ENCODE measurements at places on chromosomes 7 and 10.

GRCh38 chr7:144525956-144526355, 122.5 kb upstream of the NOBOX start:
- no peak for DNase-seq

DNA sequence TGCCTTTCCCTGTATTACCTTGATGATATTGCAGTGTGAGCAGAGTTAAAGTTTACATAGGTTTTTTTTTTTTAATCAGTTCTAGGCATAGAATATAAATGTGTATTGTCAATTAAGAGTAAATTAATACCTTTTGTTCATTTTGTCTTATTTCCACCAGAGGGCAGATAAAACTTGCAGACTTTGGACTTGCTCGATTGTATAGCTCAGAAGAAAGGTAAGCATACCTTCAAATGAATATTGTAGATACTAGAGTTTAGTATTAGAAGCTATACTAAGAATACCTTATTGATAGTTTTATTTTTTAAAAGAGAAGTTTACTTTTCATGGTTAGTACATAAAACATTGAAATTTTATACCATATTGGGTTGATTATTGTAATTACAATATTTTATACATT, 86.8 kb downstream of the MPLKIP start:
- no peak for DNase-seq

DNA sequence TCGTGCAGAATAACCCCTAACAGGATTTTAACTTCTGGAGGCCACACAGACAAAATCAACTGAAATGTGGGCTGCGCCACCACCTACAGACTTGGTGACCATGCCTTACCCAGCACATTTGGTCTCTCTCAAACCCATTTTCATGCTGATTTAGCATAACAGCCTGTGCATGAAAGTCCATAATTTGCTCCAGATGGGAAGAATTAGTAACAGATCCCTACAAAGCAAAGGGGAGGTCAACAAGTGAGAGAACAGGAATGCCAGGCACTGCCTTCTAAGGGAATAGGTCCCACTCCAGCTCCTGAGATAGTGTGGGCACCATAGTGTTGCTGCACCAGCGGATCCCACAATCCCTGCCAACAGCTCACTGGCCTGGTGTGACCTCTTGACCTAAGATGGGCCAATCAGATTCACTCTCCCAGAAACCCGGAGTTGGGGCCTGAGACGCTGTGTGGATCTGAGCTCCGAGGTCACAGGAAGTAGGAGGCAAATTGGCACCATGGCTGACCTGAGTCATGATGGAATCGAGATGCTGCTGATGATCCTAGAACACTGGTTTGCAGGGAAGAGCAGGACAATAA, 32.4 kb downstream of the SLIT1 start:
- no peak for DNase-seq

GRCh38 chr7:128939075-128939860, 1.5 kb downstream of the IRF5 start:
- DNase-seq, result no peak

DNA sequence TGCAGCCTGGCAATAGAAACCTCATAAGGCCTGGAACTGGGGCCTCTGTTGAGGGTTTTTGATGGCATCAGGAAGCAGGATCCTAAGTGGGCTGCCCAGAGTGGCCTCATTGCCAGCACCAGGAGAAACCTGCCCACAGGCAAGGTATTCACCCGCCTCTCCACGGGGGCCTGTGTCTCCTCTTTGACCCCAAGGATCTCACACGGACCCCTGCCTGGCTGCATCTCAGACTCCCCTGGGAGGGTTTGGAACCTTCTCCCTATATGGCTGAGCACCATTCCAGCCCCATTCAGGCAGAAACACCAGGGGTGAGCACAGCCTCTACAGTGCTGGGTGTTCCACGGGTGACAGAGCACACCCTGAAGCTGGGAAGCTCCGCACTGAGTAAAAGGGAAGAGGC, 14.6 kb upstream of the C10orf71 start:
- DNase-seq, result no peak

DNA sequence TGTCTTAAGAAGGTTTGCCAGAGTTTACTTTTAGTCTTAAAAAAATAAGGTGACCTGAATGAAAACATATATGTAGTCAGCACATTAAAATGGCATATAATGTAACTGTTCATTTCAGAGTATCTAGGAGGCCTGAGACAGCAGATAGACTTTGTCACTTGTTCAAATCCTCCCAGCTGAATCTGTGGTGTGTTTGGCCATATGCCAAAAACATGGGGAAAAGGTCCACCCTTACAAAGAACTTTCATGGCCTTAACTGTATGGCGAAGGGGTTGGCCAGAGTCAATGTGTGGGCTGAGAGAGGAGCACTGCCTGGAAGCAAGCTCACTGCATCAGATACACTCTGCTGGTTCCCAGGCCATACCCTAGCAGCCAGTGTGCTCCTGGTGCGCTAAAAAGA, 113.7 kb downstream of the ALOX5 start:
- DNase-seq, result no peak

DNA sequence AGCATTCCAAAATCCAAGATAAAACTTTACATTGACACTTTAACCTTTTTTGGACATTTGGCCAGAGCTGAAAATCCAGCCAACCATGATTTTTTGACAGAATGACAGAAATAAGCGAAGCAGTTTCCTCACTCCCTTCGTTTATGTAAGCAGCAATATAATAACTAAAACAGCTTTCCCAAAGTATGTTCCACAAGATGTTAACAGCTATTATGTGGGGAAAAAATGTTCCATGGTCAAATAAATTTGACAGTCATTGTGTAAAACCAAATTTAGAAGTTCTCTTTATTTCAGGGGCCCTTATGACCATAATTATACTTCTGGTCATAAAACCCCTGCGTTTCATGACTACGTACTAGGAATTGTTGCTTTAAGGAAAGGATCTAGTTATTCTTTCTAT, 416.5 kb downstream of the MAGI2 start:
- DNase-seq, result no peak

- peak; percentile 36 for DNase-seq
These were observed 16.8 kb downstream of the TRIM8 start for GRCh38 chr10:102660888-102661657.

GRCh38 chr7:16046041-16046440, 359.6 kb upstream of the MEOX2 start:
- no peak for DNase-seq

DNA sequence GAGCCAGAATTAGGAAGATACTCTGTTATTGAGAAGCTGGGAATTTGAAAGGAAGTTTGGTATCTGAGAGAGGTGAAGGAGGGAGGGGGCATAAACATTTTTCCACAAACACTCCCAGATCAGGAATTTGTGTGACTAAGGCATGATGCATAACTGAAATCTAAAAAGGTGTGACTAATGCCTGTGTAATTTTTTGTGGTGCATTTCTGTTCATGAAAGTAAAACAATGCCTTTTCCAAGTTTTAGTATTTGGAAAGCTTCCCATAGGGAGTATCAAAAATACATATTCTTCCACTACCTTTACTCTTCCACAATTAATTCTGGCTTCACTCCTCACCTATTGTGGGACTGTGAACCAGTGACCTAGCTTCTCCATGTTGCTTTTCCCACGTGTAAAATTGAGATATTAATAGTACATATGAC, 56.4 kb upstream of the CAV2 start:
- DNase-seq, result no peak

- no peak for DNase-seq
These were observed 181.2 kb downstream of the EVX1 start for GRCh38 chr7:27423821-27424220.

DNA sequence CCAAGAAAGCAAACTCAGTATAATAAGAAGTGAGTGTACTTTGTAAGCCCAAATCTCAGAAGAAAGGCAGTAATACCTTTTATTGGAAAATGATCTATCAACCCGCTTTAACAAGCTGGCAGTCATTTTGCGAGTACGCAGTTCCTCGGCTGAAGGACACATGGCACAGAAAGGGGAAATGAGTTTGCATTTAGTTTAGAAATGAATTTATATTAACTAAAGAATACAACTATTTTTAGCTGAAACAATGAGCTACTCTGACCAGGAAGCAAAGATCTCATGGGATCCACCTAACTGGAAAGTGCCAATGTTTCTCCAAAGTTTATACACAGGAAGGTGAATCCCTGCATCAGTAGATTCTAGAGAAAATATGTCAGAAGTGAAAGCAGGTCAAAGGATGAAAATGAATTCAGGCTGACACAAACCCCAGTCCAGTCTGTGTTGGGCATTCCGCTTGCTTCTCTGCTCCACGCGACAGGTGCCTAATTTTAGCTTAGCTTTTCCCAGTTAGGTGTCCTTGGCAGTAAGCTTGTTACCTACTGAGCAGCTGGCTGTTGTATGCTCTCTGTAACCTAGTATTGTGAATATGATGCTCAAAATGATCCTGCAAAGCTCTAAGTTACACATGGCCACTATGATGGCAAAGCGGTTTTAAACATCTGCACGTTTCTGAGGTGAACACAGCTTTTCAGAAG, 112.8 kb downstream of the LARP4B start:
- DNase-seq, result no peak

- no peak for DNase-seq
These were observed 37.5 kb downstream of the AHCYL2 start for GRCh38 chr7:129262324-129262723.

DNA sequence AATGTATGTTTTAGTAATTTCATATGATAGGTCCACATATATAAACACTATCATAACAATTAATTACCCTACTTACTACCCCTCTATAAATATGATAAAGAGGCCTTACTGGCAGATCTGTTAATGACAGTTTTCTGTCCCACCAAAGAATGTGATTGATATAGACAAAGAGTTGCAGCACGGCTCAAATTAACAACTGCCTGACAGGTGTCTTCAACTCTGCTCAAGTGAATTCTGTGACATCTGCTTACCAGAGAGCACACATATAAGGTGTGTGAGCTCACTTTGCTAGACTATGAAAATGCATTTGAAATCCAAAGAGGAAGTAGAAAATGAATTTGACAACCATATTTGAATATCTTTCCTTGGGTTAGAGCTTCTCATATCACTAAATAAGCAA, 36.6 kb downstream of the CACNA2D1 start:
- DNase-seq, result no peak

GRCh38 chr7:18580950-18581349, 85.4 kb downstream of the HDAC9 start:
- no peak for DNase-seq

GRCh38 chr10:43900571-43900970, 251.9 kb upstream of the ZNF32 start:
- no peak for DNase-seq

GRCh38 chr10:48289501-48290238, 15.2 kb upstream of the FRMPD2 start:
- DNase-seq, result peak; percentile 21

- no peak for DNase-seq
These were observed 289.7 kb upstream of the VSTM2A start for GRCh38 chr7:54252256-54253035.

DNA sequence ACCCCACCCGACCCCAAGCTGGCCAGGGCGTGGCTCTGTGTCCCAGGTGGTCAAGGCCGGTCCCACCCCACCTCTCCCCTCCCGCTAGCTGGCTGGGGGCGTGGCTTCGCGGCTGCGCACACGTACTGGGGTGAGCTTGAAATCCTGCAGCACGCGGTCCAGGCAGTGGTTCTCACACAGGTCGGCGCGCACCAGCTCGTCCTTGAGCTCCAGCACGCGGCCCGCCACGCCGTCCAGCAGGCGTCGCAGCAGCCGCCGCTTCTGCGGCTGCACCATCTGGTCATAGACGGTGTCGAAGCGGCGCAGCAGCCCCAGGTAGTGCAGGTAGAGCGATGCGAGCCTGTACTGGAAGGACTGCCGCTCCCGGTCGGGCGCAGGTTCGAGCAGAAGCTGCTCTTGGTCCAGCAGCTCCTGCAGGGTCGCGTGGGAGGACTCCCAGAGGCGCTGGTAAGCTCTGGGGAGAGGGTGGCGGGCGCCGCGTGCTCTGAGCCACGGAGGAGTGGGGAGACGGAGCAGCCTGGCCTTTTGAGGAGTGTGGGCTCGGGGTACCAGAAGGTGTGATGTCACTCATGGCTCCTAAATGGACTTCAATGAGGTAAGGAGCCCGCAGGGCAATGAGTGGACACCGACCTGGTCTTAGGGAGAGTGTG, 5.8 kb downstream of the H2BK1 start:
- DNase-seq, result no peak

DNA sequence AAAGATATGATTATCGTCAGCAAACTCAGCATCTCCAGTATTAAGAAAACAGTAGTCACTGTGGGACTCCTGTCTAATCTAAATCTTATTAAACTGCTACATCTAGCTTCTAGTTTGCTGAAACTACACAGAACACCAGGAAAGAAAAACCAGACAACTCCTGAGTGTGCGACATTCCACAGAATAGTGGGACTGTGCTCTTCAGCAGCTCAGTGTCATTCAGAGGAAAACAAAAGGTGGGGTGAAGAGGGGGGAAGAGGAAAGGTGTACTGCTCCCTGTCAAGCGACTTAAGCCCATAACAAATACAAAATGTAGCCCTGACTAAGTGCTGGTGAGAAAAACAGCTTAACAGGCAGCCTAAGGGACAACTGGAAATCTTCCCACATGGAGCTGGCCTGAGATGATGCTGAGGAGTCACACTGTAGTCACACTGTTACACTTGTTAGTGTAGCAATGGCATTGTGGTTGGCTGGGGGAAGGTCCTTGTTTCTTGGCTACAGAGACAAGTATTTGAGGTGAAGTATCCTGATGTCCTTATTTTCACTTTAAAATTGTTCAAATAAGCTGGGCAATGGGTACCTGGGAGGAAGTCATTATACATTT, 135.5 kb downstream of the USP6NL start:
- DNase-seq, result no peak

GRCh38 chr7:138295049-138295637, 164.9 kb upstream of the TRIM24 start:
- DNase-seq, result no peak

- no peak for DNase-seq
These were observed 296.5 kb upstream of the ZNF32 start for GRCh38 chr10:43945094-43945730.

GRCh38 chr7:44104860-44105771, 971 bp downstream of the AEBP1 start:
- no peak for DNase-seq

DNA sequence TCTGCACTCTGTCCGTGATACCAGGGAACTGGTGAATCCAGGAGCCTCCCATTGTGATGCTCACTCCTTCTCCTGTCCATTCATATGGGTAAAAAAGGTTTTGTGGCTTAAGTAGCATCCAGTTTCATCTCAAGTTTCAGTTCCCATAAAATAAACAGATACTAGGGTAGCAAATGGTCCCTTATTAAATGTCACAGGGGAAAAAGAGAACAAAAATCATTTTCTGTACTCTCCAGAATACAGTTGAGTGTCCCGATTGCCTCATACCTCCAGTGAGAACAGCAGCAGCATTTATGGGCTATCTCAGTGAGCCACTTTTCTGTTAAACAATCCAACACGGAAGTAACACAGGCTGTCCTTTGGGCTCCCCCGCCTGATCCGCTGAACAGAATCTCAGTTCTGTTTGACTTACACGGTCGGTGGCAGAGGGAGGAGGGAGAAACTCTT, 179.6 kb downstream of the CELF2 start:
- DNase-seq, result no peak

- no peak for DNase-seq
These were observed 136.3 kb downstream of the DPY19L1 start for GRCh38 chr7:34900891-34901513.

- no peak for DNase-seq
These were observed 775.3 kb upstream of the POM121L12 start for GRCh38 chr7:52260046-52260665.

- DNase-seq, result no peak
These were observed 86.5 kb downstream of the GSAP start for GRCh38 chr7:77329466-77330168.

Measured in T-helper 17 cell (primary cell).